CD8-positive, alpha-beta T cell (primary cell): ENCODE measurements at places on chromosomes 5 and 9.

DNA sequence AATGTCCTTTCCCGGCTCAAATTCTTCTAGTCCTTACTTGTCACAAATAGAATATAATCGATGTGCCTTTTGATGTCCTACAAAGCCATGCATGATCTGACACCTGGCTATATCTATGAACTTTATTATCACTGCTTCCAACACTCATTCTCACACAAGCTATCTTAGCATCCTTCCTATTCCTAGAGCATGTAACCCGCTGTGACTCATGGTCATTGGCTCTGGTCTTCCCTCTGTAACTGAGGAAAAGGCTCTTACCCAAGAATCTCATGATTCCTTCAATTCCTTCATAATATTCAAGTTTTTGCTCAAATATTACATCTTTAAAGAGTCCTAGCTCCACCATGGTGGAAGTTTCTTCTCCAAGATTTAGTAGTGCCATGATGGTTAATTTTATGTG is 480.0 kb upstream of the PAPPA start:
- no peak for DNase-seq

GRCh38 chr5:141484641-141485311 is at the start of gene PCDHGC4:
Gene PCDHGC4, plus strand, starts transcription at chr5:141485030. Its CDS starts 144 bp downstream, at chr5:141485174.
- no peak for DNase-seq

DNA sequence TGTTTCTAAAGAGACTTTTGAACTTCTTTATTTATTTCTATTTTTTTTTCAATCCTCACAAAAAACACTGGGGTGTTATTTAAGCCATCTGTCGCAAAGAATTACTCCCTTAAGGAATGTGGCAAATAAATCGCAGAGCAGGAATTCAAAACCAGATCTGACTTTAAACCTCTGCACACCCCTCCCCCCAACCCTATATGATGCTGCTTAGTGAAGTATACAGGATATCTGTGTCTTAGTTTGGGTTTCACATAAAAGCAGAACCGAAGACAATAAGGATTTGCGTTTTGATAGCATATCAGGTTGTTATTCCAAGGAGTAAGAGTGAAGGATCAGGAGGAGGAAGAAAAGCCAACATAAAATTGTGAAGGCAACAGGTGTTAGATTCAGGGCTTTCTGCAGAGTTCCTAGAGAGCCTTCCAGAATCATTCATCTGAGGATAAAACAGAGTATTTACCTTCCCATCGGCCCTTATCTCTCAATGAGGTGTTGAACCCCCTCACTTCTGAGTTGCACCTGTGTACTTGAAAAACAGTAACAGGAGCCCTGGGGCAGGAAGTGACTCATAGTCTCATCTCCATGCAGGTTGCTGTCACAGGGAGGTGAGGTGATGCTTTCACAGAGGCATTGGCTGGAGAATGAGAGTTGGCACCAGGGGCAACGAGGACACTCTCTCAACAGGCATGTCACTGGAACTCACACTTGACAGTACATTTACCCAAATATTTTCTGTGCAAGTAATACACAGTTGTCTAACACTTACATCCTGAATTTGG is 33.5 kb upstream of the DMRT3 start:
- DNase-seq = no peak

DNA sequence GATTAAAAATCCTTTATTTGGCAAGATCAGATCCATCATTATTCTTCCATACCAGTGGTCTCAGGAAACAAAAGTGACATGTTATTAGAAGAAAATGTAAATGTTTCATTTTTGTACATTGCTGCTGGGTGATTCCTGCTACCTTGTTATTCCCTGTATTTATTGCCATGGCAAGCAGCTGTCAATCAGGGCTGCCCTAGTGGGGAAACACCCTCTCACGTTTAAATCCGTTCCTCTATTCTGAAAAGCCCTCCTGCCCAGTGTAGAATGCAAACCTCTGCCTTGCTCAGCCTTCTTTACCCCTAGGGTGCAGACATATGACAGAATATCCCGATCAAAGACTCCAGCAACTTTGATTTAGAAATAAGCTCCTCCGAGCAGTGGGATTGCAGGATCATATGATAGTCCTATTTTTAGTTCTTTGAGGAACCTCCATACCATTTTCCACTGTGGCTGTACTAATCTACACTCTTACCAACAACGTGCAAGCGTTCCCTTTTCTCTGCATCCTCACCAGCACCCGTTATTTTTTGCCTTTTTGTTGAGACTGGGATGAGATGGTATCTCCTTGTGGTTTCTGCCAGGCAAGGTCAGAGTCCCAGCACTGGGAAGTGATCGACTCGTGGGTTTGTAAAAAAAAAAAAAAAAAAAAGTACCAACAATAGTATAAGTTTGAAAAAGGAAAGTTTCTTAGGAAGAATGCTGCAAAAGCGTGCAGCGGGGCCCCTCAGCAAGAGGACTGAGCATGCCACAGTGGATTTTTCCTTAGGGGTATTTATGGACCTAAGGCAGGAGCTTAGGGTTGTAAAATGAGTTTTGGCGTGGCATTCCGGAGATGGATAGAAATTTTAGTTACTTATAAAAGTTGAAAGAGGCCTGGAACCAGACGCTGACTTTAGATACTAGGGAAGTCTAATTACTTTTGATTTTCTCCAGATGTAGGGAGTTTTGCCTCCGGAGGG is 66.7 kb downstream of the HRH2 start:
- DNase-seq = no peak

DNA sequence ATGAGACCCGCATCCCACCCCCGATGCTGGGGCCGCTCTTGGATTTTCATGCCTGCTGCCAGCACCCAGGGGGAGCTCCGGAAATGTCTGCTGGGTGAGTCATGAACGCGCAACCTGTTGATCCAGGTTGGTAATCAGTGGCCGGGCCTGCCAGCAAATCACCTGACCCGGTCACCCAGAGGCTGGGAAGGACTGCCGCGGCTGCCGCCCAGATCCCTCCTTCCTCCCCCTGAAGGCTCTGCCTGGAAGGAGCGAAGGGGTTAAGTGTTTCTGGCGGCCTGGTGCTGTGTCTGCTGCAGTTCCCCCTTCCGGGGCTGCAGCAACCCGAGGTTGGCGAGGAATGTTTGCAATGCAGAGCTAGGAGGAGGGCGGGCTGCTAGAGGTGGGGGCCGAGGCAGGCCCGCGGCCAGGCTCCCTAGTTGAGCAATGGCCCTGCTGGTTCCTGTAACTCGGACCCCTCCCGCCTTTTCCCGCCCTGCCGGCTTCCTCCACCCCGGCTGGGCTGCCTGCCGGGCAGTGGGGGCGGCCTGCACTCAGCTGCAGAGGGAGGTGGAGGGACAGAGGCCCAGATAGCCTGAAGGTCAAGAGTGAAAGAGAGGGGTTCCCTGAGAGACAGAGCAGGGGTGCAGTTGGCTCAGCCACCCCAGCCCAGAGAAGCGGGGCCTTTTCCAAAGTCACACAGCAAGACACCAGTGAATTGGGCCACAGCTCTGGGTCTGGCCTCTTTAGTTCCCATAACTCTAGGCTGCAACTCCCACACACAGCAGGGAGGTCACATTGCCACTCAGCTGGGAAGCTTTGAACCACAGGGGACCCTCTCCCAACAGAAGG is 156.3 kb upstream of the IER5L start:
- peak; percentile 11 for DNase-seq

GRCh38 chr5:54514841-54515432 is 2.6 kb upstream of the SNX18 start:
- no peak for DNase-seq

GRCh38 chr5:64295101-64295500 is 129.5 kb downstream of the RNF180 start:
- no peak for DNase-seq

- no peak for DNase-seq
Measured at GRCh38 chr5:158701406-158702177, 398.1 kb downstream of the EBF1 start.

- DNase-seq = no peak
Measured at GRCh38 chr9:30196941-30197340, 2187.5 kb upstream of the ACO1 start.

GRCh38 chr5:172687940-172688339 is 46.9 kb downstream of the NEURL1B start:
- DNase-seq = no peak

- no peak for DNase-seq
Measured at GRCh38 chr5:152882621-152883020, 477.5 kb upstream of the NMUR2 start.

- DNase-seq = no peak
Measured at GRCh38 chr9:82583524-82583923, 479.4 kb downstream of the RASEF start.

DNA sequence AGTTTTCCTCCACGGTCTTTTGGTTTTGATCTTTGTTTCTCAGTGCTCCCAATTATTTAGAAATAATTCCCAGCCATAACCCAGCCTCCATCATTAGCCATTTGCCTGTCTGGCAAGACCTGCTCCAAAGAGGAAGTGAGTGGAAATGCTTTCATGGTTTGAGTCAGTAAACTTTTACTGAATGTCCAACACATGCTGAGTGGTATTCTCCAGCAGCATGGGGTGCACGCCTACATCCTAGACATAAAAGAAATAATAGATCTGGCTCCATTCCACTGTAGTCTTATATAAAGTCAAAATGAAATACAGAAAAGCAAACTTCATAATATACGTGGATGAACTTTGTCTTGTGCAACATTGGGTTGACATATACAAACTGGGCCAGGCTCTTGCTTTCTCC is 757.2 kb downstream of the TLE1 start:
- no peak for DNase-seq

DNA sequence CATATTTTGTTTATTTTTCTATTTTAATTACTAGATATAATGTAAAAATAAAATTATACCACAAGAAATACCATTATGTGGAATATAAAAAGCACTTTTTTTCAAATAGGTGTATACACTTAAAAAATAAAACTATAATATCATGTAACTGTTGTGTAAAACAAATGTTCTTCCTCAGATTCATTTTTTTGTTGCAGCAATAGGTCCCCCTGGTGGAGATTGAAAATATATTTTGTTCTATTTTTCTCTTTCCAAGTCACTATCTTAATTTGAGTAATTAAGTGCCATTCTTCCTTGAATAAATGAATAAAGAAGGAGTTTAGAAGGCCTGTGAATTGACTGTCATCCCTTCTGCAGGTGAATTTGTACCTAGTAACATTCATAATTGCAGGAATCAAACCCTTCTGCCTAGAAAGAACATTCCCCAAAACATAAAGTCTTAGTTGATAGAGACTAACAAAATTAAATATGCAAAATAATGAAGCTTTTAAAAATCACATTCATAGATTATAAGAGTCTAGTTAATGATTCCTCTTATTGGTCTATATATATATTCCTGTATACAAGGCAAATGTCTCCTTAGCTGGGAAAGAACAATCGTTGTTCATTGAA is 23.4 kb downstream of the CETN3 start:
- DNase-seq = peak; percentile 7

DNA sequence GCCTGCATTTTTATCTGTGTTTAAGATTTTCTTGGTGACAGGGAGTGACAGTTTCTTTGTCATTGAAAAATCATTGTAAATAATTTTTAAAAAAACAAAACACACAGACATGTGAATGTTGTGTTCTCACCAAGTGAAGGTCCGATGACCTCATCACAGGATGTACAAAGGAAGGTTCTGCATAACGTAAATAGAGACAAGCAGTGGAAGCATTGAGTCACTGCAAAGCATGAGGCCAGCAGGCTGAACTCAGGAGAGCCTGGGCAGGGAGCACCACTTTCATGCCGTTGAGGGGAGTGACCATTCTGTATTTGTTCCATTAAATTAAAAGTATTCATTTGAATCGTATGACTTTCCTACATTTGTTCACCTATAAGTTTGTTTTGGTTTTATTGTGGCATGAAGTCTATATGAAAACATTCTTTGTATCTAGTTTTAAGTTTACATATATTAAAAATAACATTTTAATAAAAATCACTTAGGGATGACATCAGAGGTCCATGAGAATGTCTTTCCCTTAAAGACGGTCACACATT is 70.4 kb upstream of the TLE1 start:
- no peak for DNase-seq

DNA sequence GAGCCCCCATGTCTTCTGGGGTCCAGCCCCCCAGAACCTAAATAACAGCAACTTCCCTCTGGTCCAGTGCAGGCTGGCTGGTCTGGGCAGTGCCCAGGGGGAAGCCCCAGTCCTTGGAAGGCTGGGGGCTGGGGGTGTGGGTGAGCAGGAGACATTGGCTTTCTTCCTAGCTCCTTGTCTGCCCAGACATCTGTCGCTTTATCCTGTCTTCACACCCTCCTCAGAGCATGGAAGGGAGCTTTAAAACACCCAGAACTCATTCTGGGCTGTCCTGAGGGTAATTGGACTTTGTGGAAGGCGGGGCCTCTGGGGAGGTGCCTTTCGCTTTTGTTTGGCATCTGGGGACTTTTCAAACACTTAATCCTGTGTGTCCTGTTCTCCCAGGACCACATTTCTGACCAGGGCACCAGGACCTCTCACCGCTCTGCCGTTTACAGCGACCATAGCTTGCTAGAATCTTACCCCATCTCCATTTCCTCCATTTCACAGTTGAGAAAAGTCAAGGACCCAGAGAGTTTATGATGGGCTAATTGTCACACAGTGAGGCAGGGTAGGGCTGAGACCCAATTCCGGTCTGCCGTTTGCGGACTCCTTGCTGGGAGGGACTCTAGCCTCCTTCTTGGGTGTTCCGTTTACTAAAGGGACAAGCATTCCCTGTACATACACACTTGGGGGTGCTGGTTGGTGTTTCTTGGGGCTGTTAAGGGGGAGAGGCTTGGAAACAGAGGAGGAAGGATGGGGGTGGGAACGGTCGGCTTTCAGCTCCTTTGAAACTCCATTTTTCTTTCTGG is 1.1 kb downstream of the GSN start:
- DNase-seq = no peak

- DNase-seq = no peak
Measured at GRCh38 chr9:127258606-127259471, 5.7 kb upstream of the GARNL3 start.

GRCh38 chr9:99359336-99359735 is 137.3 kb downstream of the SEC61B start:
- DNase-seq = no peak

- no peak for DNase-seq
Measured at GRCh38 chr5:143893638-143894037, 81.7 kb downstream of the HMHB1 start.

- no peak for DNase-seq
Measured at GRCh38 chr5:149550268-149550583, 1.0 kb downstream of the CSNK1A1 start.

GRCh38 chr9:27157097-27157496 is 48.1 kb downstream of the TEK start:
- no peak for DNase-seq
